ENCODE measurements at places on chromosomes 2 and 18.

GRCh38 chr2:236205867-236206645 is 37.9 kb upstream of the GBX2 start:
- DNase-seq = no peak

GRCh38 chr2:111200333-111200881 is 79.7 kb downstream of the BCL2L11 start:
- DNase-seq = no peak

DNA sequence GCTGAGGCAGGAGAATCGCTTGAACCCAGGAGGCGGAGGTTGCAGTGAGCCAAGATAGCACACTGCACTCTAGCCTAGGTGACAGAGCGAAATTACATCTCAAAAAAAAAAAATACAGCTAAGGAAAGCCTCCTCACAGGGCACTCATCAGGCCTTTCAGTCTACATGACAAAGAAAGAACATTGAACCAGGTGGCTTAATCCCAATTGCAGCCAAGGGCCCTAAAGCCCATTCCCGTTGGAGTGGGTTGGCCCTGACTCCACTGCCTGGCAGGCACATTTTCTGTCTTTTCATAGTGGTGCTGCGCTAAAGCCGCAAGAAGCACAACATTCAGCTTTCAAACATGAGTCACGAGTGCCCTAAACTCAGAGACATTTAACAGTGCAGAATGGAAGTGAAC is 372.5 kb downstream of the RNF144A start:
- DNase-seq = no peak

- DNase-seq = peak; percentile 66
Measured at GRCh38 chr2:240566203-240567136, 1.8 kb upstream of the RNPEPL1 start.

DNA sequence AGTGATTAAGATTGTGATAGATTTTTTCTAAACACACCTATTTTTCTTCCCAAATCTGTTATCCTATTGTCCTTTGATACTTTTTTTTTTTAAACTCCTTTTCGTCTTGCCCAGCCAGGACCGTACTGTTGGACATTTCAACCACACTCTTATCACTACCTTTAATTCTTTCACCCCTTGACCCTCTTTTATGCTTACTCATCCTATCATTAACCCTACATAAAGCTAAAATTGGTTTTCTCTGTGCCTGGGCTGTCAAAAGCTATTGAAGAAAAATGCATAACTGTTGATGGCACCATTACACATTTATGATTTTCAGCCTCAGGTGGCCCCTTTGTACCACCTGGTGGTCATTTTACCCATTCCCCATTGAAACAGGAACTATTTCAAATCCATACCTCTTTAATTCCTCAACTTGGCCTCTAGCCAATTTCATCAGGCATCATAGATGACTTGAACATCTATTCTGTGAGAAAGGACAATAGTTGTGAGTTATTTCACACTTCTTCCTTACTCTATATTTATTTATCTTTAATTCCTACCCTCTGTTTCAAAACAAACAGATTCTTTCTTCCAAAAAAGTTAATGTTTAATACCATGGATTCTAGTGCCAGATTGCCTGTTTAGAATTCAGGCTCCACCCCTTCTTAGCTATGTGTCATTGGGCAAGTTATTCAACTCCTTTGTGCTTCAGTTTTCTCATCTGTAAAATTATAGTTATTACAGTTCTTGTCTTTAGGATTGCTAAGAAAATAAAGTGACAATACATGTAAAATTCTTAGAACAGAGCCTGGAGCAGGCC is 258.6 kb downstream of the CAMKMT start:
- no peak for DNase-seq

GRCh38 chr2:15006667-15007066 is 374.1 kb downstream of the LRATD1 start:
- no peak for DNase-seq

GRCh38 chr2:66270247-66270646 is 164.7 kb upstream of the MEIS1 start:
- no peak for DNase-seq

DNA sequence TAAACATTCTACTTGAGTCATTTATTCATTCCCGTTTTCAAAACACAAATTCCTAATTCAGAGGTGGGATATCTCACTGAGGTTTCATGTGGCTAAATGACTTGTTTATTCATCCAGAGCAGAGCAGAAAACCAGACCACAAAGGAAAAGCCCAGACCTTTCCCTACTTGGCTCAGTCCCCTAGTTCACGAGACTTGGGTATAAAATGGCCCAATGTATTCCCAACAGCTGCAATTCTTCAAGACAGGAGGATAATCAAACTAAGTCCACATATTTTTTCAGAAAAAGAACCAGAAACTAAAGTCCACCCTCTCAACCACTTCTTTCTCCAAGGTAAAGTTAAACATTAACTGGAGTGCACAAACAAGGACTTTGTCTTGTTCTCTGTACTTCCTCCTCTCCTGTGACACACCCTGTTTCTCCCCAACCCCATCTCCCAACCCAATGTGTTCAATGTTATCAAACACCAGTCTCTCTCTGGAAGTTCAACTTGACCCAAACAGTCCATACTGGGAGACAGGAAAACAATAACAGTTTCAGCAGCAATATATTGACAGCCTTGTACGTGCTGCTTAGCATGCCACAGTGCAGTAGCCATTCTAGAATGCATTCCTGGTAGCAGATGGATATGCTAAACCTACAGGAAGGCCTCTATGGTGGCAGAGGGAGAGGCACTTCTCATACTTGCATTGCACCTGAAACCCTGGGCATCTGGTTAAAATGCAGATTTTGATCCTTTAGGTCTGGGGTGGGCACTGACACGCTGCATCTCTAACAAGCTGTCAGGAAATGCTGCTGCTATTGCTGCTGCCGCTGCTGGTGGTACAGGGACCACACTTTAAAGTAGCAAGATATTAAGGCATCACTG is 110.7 kb downstream of the INO80D start:
- no peak for DNase-seq

GRCh38 chr18:48347756-48348326 is 61.3 kb downstream of the ZBTB7C start:
- DNase-seq = no peak

DNA sequence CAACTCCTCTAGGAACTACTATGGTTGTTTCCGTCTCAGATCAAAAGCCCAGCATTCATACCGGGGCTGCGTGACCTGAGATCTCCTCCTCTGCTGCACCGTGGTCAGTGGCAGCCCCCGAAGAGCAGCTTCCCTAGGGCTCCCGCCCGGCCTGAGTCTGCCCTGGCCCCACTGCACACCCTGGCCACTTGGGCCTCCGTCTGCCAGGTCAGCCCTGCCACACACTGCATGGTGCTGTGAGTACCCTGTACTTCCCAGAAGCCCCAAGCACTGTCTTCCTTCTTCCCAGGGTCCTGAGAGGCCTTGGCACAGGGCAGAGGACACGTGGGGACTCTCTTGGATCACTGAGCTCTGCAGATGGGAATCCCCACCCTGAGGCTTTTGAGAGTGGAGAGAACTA is 81.5 kb upstream of the GPC1 start:
- DNase-seq = no peak

DNA sequence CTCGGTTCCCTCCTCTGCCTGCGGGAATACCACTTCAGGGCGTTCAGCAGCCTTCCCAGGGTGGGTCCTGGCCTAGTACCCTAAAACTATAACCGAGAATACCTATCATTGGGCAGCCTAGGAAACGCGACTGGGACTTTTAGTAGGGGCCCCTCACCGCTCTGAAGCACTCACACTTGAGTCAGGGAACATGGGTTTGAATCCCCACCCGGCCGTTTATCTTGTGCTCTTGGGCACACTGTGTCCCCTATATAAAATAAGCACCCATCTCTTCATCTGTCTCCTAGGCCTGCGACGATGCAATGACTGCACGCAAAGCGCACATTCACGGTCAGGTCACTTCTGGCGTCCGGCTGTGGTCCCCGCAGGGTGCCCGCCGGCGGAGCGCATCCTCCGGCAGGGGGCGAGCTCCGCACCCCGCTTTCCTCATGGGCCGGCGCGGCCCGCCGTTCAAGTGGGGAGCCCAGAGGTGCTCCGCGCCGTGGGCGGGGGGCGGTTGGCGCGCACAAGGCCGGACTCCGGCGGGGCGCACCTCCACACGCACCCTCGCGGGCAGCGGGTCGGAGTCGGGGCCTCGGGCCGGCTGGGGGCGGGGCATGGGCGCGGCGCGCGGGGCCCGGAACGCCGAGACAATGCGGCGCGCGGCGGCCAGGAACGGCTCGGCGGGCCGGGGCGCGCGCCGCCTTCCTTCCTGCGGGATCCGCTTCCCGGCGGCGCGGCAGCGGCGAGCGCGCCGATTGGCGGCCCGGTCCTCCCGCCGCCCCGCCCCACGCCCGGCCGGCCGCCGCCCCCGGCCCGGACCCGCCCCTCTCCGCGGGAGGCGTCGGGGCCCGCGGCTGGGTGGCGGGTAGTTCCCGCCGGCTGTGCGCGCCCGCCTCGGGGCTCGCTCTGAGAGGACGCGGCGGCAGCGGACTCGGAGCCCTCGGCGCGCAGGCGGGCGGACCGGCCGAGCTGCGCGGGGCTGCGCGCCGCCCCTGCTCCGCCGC is at the start of gene ASAP2:
TSS of gene ASAP2 (plus strand) at position 850 of the 986 bp plus-strand sequence. CDS start 293 bp downstream, outside the sequence.
- DNase-seq = no peak

GRCh38 chr18:9530226-9531009 is 55.1 kb downstream of the RALBP1 start:
- peak; percentile 4 for DNase-seq

GRCh38 chr2:68743531-68743930 is 8.9 kb downstream of the ARHGAP25 start:
- no peak for DNase-seq

- DNase-seq = peak; percentile 74
Measured at GRCh38 chr18:48541026-48541746, 2.4 kb downstream of the CTIF start.

- DNase-seq = no peak
Measured at GRCh38 chr2:24313744-24314632, 46.3 kb downstream of the ITSN2 start.

- DNase-seq = no peak
Measured at GRCh38 chr2:37919631-37920032, 5.5 kb upstream of the RMDN2 start.

GRCh38 chr18:47964053-47964452 is 33.6 kb upstream of the SMAD2 start:
- no peak for DNase-seq

DNA sequence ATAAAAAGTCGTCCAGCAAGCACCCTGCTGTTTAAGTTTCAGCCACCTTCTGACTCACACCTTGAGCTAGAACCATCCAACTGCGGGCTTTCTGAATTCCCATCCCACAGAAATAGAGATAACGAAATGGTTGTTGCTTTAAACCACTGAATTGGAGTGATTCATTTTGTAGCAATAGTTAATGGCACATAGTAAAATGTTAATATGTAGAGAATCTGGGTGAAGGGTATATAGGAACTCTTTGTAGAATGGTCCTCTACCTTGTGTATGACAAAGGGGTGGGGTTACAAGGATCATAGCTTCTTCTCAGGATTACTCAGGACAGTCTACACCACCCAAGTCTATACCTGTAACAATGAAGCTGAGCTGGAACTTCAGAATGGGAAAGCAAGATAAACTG is 2.4 kb upstream of the MAPRE3 start:
- DNase-seq = no peak

GRCh38 chr2:164992818-164993217 is 37.5 kb upstream of the SLC38A11 start:
- no peak for DNase-seq

DNA sequence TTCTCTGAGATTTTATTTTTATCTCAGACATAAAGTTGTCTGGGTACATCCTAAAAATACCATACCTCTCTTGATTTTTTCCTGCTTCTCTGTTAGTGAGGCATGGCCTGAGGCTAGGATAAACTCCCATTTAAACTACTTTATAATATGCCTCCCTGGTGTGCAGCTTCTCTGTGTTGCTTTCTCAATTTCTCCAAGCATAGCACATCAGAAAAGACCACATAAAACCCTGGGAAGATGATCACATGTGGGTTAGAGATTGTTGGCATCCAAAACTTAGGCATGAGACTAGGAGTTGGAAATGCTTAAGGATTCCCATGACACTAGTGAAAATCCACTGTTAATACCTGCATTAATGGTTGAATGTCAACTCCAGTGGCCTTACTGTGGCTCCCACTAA is 254.6 kb downstream of the RND3 start:
- DNase-seq = no peak

DNA sequence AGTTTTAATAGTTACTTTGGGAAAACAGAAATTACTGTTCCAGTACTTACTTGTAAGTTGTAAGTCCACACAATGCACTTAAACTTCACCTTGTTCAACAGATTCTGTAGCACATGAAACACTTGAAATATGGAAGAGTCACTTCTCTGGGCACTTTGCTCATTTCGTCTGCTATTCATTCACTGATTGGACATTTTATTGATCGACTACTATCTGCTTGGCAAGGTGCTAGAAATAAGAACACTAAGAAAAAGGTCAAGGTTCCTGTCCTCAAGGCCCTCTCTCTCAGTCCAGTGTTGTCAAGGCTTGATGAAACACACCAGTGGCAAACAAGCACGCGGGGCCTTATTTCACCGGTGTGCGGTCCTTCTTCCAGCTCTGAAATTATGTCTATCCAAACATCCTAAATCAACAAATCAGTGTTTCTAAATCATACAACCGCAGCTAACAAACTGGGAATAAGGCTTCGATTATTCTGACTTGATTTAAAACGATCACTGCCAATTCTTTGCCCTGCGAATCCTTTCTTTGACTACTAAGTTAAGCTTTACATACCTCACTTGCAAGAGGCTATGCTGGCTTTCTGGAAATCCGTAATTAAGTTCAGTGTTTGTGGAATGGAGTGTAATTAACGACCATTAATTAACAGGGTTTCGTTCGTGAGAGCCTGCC is 780 bp upstream of the ITGAV start:
- no peak for DNase-seq

- DNase-seq = peak; percentile 67
Measured at GRCh38 chr2:39772086-39772811, 6.8 kb downstream of the THUMPD2 start.

GRCh38 chr2:39099310-39099869 is 21.5 kb downstream of the SOS1 start:
- no peak for DNase-seq

GRCh38 chr18:9055185-9055584 is 47.3 kb upstream of the NDUFV2 start:
- DNase-seq = peak; percentile 34

- DNase-seq = no peak
Measured at GRCh38 chr18:2508155-2508554, 63.1 kb downstream of the METTL4 start.

- DNase-seq = no peak
Measured at GRCh38 chr2:24509840-24510239, 18.8 kb downstream of the NCOA1 start.

Data from bone marrow (tissue), 2 donors.